Neural crest cell (in vitro differentiated cells): ENCODE measurements at places on chromosomes 2 and 18.

DNA sequence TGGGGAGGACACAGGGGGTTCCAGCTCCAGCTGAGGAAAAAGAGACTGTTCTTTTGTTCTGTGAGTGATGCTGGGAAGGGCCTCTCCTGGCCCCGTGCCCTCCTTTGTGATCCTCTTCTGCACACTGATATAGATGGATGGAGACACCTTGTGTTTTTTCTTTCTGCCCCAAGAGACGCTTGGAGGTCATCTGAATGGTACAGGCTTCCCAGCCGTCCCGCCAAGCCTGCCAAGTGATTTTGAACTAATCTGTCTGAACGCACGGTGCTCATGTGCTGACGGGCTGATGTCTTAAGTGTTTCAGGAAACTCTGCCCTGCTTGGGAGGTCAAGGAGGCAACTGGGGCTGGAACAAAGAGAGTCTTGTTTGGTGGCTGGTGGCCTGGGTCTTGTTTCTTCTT, 57.5 kb downstream of the KIF5C start:
- DNase-seq = no peak

GRCh38 chr2:142769761-142770160, 107.7 kb upstream of the KYNU start:
- no peak for DNase-seq

DNA sequence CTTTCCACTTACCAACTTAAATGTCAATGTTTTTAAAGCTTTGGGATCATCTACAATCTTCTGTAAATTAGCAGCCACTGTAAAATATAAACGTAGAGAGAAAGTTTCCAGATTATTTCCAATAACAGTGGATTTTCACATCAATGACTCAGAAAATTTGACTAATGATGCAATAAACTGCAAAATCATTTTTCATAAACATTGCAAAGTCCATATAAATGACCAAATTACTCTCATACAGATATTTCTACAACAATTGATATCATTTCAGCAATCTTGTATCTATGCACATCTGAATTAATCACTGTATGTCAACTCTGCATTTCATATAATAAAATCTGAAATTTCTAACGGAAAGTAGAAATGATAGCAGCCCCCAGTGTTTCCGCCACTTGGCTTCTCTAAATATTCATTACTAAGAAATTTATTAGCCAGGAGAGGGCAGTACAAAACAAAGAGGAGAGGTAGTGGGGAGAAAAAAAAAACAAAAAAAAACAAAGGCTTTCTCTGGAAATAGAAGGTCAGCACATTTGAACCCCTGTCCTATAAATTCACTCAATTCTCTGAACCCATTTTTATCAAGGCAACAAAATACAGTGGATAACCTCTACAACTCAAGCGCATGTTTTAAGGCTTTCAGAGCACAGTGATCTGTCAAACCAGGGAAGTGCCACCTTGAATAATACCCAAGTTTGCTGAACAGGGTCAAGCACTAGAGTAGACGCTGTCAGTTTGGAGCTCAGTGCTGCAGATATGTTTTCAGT, 282.6 kb downstream of the STK39 start:
- no peak for DNase-seq

DNA sequence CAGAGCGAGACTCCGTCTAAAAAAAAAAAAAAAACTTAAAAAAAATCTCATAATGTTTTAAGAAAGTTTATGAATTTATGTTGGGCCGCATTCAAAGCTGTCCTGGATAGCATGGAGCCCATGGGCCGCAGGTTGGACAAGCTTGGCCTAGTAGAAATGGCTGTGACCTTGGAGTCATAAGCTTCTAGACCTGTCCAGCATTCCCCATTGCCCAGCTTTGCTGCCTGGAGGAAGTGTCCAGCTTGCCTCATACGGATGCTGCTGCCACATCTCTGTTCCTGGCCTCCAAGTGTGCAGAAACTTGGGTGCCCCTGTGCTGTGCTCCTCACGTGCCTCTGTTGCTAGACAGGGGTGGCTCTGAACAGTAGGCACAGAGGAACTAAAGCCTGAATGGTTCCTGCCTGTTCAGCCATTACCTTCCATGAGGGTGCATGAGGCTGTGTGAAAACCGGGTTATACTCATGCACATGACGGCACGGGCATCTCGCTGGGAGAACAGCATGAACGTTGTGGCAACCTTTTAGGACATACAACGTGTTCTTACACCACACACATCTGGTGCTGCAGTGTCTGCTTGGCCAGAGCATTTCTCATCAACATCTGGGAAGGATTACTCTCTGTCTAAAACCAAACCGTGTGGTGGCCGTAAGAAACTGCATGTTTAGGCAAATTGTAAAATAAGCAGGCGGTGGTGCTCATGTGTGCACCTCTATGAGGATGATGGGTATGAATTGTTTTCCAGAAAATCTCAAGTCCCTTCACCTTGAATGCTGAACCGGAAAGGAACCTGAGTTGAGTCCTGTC, 38.2 kb downstream of the FHOD3 start:
- no peak for DNase-seq

DNA sequence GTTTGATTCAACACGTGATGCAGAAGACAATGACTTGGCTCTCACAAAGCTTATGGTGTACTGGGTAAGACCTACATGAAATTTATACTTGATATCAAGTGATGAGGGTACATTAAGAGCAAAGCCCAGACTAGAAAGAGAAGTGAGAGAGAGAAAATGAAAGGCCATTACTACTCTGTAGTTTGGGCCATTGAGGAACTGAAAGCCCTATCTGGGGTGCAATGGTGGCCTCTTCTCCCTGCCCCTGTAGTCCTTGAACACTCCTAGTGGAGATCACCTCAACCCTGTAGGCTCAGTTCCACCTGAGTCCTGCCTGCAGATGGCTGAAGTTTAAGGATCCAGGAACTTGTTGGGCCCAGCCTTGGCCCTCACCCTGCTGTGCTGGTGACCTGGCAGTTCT, 569.8 kb upstream of the MEX3C start:
- no peak for DNase-seq

GRCh38 chr2:207937823-207938222, 87.5 kb downstream of the PLEKHM3 start:
- DNase-seq = no peak

- DNase-seq = no peak
These were observed 242.2 kb upstream of the LRRTM1 start for GRCh38 chr2:80546766-80547165.

GRCh38 chr2:98026927-98027522, 31.3 kb upstream of the TMEM131 start:
- DNase-seq = no peak

DNA sequence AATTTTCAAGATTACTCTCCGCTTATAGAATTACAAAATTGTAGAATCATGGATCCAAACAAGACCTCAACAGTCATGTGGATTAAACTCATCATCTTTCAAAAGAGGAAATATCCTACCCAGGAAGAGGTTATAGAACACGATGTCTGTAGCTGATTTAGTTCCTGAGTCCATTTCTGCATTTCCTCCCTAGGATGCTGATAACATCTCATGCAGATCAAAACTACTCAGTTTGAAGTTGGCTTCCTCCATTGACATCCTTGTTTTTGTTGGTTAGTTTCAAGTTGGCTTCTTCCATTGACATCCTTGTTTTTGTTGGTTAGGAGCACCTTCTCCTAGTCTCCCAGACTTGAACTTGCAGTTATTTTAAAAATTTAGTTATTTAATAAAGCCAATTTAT, 147.5 kb downstream of the PARD3B start:
- no peak for DNase-seq

DNA sequence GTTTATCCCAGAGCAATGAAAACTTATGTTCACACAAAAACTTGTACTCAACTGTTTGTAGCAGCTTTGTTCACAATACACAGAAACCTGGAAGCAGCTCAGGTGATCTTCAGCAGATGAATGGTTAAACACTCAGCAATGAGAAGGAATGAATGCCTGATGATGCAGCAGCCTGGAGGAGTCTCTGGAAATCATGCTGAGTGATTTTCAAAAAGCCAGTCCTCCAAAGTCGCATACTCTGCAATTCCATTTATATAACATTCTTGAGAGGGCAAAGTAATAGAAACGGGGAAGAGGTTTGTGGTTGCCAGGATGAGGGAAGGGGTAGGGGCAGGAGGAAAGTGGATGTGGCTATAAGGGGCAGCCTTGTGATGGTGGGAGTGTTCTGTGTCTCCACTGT, 108.1 kb downstream of the CTIF start:
- no peak for DNase-seq

DNA sequence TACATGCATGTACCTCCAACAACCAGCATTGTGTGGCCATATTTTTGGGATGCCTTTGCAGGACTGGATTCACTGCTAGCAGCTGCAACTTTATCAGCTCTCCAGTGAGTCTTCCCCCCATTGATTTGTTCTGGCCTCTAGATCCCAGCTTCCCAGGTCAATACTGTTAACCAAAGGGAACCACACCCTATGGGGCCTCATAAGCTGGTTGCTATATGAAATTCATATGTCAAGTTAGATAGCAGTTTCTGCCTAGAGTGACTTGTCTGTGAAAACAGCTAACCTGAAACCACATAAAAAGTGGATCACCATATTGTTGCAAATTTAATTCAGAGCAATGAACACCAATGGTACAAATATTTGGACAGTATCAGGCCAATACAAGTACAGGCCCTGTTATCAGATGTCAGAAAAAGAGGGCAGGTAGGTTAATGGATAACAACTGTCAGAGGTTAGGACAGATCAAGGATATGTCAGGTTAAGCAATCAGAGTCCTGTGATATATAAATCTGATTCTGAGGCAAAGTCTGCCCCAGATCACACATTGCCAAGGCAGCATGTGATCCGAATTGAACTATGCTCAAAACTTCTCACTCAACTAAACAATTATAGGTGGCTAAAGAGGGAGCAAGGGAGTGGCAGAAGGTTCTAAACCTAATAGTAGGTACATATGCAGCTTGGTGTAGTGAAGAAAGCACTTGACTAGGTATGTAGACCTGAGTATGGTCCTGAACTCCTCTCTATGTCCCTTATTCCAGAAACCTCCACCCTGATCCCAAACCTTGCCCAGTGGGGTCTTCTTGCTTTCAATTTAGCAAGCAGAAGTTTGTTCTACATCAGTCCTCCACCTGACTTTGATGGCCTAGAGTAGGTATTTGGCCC, 310.2 kb upstream of the STON1 start:
- no peak for DNase-seq

DNA sequence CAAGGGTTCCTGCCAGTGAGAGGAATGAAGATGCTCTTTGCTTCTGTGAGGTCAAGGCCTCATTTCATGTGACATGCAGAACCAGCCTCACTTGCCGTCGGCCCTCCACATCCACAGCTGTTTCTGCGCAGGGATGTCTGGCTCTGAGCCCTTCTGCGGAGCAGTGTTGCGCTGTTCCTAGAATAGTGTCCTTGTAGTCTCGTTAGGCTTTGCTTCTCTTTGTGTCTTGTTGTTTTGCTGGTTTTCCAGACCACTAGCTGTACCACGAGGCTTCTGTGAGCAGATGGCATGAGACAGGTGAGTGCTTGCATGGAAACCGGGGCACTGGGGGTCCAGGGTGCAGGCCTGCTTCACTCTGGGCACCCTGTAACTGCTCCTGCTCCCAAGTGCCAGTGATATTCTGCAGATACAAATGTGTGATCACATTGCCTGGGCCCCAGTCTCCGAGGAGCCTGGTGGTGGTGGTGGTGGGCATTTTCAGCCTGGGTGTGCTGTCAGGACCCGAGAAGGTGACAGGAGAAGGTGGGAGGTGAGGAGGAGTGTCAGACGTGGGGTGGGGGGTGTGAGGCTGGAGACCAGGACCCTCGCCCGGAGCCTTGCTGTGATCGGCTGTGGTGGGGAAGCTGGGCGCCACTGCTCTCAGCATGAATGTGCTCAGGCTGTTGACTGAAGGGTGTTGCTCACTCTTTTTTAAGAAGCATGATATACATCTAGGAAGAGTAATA, 34.3 kb downstream of the LDLRAD4 start:
- no peak for DNase-seq

GRCh38 chr2:6353669-6354068, 512.0 kb downstream of the CMPK2 start:
- DNase-seq = no peak

GRCh38 chr2:16485251-16485650, 180.4 kb downstream of the CYRIA start:
- DNase-seq = no peak

GRCh38 chr18:45359275-45360009, 255.8 kb upstream of the SLC14A2 start:
- no peak for DNase-seq

- DNase-seq = no peak
These were observed 32.4 kb upstream of the PPM1B start for GRCh38 chr2:44136252-44136651.

DNA sequence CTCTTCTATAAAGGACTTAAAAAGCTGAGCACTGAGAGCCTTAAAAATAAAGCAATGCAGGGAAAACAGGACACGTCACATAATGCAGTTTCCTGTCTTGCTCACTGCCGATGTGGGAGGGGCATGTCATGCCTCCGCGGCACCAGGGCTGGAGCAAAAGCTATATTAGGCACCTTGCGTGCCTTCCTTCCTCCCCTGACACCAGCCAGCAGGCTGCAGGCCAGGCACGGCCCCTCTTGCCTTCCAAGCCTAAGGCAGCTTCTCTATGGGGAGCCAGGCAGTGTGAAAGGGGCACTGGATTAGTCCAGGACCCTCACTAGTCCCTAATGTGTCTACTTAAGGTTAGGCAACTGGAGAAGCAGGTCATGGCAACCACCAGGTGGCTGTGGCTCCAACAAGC, 26.3 kb downstream of the MRPL35 start:
- no peak for DNase-seq

DNA sequence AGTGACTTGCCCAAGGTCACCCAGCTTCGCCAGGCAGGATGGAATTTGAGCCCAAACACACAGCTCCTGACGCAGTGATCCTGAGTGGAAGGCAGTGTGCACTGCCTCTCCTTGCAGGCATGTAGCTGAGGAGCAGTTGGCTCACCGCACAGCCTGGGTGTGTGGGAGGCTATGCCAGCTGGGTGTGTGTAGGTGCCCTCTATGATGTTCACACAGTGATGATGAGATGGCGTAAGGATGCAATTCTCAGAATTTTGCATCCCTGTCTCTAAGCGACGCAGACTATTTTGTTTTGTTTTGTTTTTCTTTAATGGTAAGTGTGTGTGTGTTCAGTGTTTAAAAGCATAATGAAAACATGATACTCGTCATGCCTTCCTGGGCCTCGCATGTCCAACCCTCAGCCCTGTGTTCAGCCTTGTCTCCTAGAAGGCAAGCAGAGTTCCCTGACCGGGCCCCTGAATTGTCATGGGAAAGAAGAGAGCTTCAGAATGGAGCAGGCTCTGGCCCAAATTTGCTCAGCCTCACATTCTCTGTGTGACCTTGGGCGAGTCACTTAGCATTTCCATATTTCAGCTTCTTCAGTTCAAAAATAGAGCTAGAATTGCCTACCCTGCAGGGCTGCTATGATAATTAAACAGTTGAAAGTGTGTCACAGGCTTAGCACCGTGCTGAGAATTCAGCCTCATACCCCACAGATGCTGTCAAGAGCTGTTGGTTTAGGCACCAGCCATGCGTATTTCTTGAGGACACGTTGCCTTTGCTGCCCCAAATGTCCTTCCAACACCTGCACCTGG, 603.6 kb upstream of the RAB6C start:
- DNase-seq = no peak
